ENCODE measurements at places on chromosomes 2 and 18.
A peak's percentile ranks its signal among the peaks of the same experiment; 100 is the strongest.

DNA sequence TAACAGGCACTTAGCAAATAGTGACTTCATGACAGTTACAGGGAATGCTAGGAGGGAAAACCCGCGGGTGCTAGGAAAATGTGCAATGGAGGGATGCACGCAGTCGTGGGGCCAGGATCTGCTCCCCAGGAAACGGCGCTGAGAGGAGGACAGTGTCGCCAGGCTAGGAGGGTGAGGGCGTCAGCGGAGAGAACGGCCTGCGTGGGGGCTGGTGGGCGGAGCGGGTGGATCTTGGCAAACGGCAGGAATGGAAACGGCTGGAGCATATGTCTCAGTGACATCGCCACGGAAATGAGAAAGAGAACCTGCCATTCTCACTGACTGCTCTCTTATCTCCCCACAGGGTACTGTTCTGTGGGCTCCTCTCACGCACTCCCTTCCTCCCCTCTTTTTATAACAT, 478.5 kb upstream of the ID2 start:
- no peak overlapping the region for H3K27ac ChIP-seq
- no peak overlapping the region for H3K4me3 ChIP-seq
- no peaks in the 10 kb centered on the region for H3K27me3 ChIP-seq
- H3K36me3 ChIP-seq: peaks cover 30% of the 10 kb centered on the region

DNA sequence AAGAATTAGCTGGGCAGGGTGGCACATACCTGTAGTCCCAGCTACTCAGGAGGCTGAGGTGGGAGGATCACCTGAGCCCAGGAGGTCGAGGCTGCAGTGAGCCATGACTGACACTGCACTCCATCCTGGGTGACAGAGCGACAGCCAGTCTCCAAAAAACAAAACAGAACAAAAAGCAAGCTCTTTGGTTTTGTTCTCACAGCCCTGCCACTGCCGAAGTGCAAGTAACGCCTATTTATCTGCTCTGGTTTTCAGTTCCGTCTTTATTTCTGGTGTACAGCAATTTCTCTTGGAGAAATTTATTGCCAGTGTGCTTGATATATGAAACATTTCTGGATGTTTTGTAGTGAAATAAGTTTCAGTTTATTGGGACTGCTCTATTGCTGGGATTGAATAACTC, 61.9 kb downstream of the RAB10 start:
- no peaks in the 10 kb centered on the region for H3K27me3 ChIP-seq
- H3K4me1 ChIP-seq: peaks cover 17% of the 10 kb centered on the region
- H3K27ac ChIP-seq: no peak overlapping the region
- H3K4me3 ChIP-seq: no peak overlapping the region
- peaks cover 26% of the 10 kb centered on the region for H3K36me3 ChIP-seq

GRCh38 chr2:177106212-177106611, 106.4 kb upstream of the HNRNPA3 start:
- H3K27ac ChIP-seq: no peak overlapping the region
- H3K4me3 ChIP-seq: no peak overlapping the region
- peaks cover 16% of the 10 kb centered on the region for H3K27me3 ChIP-seq

- H3K36me3 ChIP-seq: no peaks in the 10 kb centered on the region
- H3K27ac ChIP-seq: no peak overlapping the region
- no peak overlapping the region for H3K4me3 ChIP-seq
- no peaks in the 10 kb centered on the region for H3K4me1 ChIP-seq
- peaks cover 3% of the 10 kb centered on the region for H3K27me3 ChIP-seq
These were observed 109.8 kb downstream of the AP1S3 start for GRCh38 chr2:223727562-223727961.

DNA sequence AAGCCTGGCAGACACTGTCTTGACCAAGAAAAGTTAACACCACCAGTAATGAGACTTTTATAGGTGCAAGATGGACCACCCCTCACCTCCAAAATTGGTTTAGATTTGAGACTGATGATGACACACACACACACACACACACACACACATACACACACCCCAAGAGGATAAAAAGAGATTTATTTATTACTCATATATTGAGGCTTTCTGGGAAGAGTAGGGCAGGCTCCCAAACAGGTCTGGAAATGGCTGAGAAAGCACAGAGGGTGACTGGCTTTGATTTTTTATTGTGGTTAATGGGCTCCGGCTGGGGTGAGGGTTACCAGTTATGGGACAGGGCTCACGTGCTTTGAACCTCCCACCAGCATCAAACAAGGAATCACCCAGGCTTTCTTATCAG, 54.2 kb upstream of the ADAM23 start:
- H3K36me3 ChIP-seq: no peaks in the 10 kb centered on the region
- no peak for DNase-seq
- no peak overlapping the region for H3K27ac ChIP-seq
- H3K27me3 ChIP-seq: no peaks in the 10 kb centered on the region
- no peaks in the 10 kb centered on the region for H3K4me1 ChIP-seq
- H3K4me3 ChIP-seq: no peak overlapping the region

DNA sequence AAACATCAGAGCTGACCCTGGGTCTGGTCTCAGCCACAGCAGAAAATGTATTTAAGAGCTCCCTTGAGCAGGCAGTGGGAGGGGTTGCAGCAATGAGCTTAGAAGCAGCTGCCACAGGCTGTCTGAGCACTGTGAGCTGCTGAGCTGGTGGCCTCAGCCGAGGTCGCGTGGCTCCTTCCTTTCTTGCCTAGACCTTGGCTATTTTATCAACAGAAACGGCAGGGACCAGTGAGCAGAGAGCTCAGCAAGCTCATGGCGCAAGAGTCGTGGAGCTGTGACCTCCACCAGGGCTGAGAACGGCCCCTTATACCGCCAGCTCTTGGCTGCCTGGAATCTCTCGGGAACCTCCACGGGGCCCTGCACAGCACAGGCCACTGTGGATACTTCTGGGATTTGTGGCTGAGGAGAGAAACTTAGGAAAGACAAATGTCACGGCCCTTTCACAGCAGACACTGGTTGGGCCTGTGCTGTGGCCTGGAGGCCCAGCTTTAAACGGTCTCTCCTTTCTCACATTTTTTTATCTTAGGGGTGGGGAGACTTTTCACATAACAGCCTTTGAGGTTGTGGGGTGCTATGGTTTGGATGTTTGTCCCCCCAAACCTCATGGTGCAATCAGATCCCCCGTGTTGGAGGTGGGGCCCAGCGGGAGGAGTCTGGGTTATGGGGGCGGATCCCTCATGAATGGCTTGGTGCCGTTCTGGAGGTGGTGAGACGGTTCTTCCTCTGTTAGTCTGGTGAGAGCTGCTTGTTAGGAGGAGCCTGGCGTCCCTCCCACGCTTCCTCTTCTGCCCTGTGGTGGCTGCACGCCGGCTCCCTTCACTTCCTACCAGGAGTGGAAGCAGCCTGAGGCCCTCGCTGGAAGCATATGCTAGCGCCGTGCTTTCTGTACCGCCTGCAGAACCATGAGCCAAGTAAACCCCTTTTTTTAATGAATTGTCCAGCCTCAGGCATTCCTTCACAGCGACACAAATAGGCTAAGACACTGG, 1.7 kb downstream of the ALLC start:
- peak overlapping the region; percentile 79 for H3K27ac ChIP-seq
- no peak for DNase-seq
- no peaks in the 10 kb centered on the region for H3K27me3 ChIP-seq
- peaks cover 13% of the 10 kb centered on the region for H3K36me3 ChIP-seq

GRCh38 chr2:219109471-219109870, 48.8 kb upstream of the IHH start:
- H3K27me3 ChIP-seq: no peaks in the 10 kb centered on the region
- no peak overlapping the region for H3K27ac ChIP-seq
- no peak for DNase-seq
- H3K4me3 ChIP-seq: no peak overlapping the region

Measured in activated CD4-positive, alpha-beta memory T cell treated with anti-CD3 and anti-CD28 coated beads, Interleukin-2, amount 10 ng/mL, durations not matched to agents 7 days and 5 days (primary cell).